T-cell (primary cell): ENCODE measurements at places on chromosomes 3 and 15. TPM values are rescaled to one million over a fixed set of nuclear protein-coding genes. Genes with fewer than 3 reads are reported as not detected.

- no peak for DNase-seq
These were observed 126.8 kb upstream of the CPNE4 start for GRCh38 chr3:132161608-132162007.

C3orf70 gene
- total RNA-seq: not detected

DNA sequence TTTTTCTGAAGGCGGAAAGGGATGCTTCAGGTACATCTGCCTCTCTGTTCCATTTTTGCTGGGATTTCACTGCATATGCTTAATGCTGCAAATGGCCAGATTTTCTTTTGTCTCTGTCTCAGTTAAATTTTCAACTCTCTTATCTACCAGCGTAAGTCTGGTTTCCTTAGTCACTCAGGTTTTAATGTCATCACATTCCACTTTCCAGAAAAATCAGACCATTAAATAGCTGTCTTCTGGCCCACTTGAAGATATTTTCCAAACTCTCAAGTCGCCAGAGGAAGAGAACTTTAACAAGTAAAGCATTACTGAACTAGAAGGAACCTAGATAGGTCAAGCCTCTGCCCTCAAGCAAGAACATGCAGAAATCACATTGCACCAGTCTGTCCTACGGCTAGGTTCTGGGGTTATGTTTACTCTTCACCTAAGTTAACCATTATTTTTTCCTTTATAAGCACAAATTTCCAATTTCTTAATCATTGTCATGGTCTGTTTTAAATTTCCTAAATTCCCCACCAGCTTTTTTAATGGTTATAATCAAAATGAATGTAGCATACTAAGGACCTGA, 26.5 kb downstream of the AVEN start:
- DNase-seq: no peak

GRCh38 chr3:11543948-11544387, 99.7 kb downstream of the VGLL4 start:
- DNase-seq: no peak

DNA sequence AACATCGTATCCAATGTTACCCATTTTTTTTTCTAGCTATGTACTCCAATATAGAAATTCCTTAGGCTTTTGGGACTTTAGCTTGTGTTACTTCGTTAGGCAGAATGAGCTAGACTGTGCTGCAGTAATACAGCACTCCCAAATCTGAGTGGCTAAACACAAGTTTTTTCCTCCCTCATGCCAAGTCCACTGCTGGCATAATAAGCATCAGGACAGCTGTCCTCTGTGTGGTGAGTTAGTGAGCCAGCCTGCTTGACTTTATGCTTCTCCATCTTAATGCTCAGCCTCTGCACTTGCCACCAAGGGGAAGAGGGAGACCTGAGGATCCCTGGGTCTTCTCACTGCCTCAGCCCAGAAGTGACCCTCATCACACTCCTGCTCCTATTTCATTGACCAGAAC, 18.2 kb upstream of the ACOX2 start:
- DNase-seq: no peak

DNA sequence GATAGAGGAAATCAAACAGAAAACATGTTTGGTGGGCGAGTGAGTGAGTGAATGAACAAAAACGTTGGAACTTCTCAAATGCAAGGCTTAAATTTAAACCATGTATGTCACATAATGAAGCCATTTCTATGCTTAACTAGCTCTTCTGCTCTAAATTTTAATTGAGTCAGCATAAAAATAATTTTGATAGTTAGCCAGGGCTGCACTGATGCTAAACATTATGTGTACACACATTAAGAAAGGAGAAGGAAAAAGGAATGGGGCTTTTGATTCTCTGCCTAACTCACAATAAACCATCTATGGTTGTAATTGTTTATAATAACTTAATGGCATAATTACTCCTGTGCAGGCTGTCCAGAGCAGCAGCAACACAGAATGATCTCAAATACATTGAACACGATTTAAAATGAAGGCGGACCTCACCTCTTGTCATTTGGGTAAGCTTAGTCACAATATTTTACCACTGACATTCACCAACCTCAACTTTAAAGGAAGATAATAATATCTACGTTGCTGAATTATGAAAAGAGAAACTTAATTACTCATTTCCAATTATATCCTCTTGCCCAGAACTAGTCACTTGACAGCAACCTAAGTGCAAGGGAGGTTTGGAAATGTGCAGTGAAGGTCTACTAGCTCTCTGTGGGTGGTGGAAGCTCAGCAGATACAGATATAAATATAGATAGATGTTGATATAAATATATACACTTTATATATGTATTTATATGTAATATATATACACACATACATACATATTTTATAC, 318.4 kb upstream of the TRIM42 start:
- DNase-seq: no peak

- no peak for DNase-seq
These were observed 133.1 kb upstream of the UBE2E1 start for GRCh38 chr3:23672628-23673027.

- DNase-seq: no peak
These were observed 3.4 kb upstream of the TPM1 start for GRCh38 chr15:63038926-63039673.

- no peak for DNase-seq
These were observed 7.6 kb upstream of the SLC12A8 start for GRCh38 chr3:125220183-125220582.

GRCh38 chr3:181719991-181720680, 8.4 kb downstream of the SOX2 start:
- no peak for DNase-seq

GRCh38 chr15:41978534-41978933, 6.2 kb upstream of the EHD4 start:
- no peak for DNase-seq

MYL3 gene
- total RNA-seq: not detected

- DNase-seq: no peak
These were observed 124.2 kb downstream of the LIPC start for GRCh38 chr15:58556028-58556361.

INKA1 gene
- 0.73 TPM for total RNA-seq

GRCh38 chr3:101387351-101387750, 67.0 kb upstream of the IMPG2 start:
- DNase-seq: no peak

HEG1 gene
- 27.0 TPM for total RNA-seq

CCR9 gene
- total RNA-seq: 8.1 TPM

DNA sequence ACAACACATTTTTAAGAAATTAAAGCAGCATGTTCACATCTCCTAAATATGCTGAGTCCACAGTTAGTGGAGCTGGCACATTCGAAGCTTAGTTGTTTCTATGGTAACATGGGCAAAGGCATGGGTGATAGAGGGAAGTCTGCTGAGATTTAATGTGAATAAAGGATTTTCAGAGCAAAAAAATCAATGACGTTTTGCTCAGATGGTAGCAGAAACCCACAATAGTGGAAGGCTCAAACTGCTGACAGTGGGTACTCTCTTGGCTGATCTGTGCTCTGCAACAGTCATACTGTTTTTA, 795.1 kb upstream of the ARPP21 start:
- DNase-seq: no peak

DNA sequence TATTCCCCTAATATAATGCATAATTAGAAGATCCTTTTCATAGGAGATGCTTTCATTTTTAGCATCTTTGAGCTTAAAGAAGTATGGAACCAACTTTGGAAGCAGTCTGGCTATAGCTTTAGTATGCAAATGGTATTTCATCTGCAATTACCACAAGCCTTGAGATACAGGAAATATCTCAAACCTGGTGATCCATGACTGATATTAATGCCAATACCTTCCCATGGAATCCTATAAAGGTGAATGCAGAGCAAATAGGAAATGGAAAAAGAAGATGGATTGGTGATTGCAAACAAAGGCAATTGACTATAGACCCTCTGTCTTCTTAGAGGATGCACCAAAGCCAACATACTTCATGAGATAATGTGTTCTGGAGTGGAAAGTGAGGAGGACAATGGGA, 326.4 kb downstream of the KBTBD8 start:
- DNase-seq: no peak

GRCh38 chr3:120622870-120623726, 27.0 kb downstream of the NDUFB4 start:
- no peak for DNase-seq

DNA sequence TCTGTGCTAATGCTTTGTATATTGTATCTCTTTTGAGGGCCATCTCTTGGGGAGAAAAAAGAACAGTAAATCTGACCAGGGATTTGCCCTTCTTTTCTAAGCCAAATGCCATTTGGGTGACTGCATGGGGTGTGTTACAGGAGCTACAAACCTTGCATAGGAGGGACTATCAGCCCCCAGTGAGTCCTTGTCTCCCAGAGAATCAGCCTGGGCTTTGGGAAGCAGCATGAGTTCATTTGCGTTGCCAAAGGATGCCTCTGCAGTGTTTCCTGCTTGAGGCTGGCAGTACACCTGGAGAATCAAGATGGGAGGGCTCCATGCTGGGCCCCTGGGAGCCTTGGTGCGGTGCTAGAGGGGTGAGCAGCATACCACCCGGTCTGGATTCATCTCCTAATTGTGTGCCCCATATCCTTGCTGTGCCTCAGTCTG, 49.6 kb upstream of the POLG start:
- no peak for DNase-seq

GRCh38 chr15:66172324-66172980, 81.1 kb downstream of the MEGF11 start:
- no peak for DNase-seq

DNA sequence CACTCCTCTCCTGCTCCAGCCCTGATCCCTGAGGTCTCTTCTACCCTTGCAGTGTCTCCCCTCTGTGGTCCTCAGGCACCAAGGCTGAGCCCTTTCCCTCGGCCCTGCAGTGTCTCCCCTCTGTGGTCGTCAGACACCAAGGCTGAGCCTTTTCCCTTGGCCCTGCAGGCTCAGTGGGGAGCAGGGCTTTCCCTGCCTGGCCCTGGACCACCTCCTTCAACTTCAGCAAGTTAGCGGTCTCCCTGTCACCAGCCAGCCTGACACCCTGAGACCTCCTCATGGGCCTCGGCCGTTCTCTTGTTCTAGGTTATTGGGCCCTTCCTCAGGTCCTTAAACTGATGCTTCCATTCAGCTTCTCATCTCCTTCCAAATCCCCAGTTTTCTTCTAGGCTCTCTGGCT, 4.3 kb downstream of the NRROS start:
- no peak for DNase-seq

GRCh38 chr15:70172124-70172523, 74.4 kb upstream of the TLE3 start:
- DNase-seq: no peak

GMNC gene
- not detected for total RNA-seq

CASR gene
- not detected for total RNA-seq

- DNase-seq: no peak
These were observed 44.5 kb downstream of the LIMD1 start for GRCh38 chr3:45639044-45639392.

ZNF662 gene
- 7.6 TPM for total RNA-seq

DNA sequence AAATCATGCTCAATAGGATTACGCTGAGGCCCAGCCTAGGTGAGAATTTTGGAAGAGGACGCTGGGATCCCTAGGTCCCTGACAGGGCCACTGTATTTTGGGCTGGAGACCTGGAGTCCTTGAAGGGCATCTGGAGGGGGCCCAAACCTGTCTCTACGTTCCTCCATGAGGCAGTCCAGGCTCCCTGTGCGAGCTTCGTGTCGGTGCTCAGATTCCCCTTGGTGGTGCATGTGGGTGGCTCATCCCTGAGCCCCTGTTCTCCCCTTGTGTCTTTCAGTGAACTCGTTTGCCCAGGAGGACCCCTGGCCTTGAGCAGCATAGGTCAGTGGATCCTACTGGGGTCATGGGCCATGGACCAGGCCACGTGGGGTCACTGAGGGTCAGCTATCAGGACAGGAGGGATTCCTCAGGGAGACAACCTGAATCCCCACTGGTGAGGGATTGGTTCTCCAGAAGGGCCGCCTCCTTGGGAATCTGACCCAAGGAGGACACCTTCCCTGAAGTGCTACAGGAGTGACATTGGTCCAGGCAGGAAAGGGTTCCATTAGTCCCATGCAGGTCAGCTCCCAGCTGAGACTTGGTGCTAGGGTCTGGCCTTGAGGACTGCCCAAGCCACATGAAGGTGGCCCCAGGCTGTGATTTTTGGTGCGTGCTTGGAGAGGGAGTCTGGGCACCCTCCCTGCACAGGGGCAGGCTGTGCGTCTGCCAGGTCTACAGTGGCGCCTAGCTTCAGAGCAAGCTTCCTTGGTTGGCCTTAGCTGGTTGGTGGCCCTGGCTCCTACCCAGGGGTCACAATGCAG, 229.8 kb downstream of the SNRPN start:
- DNase-seq: no peak

ZFYVE19 gene
- 30.8 TPM for total RNA-seq

- peak; percentile 61 for DNase-seq
These were observed 14.5 kb downstream of the RLBP1 start for GRCh38 chr15:89206908-89207331.

GRCh38 chr15:56677271-56677670, 56.0 kb downstream of the ZNF280D start:
- no peak for DNase-seq

DNA sequence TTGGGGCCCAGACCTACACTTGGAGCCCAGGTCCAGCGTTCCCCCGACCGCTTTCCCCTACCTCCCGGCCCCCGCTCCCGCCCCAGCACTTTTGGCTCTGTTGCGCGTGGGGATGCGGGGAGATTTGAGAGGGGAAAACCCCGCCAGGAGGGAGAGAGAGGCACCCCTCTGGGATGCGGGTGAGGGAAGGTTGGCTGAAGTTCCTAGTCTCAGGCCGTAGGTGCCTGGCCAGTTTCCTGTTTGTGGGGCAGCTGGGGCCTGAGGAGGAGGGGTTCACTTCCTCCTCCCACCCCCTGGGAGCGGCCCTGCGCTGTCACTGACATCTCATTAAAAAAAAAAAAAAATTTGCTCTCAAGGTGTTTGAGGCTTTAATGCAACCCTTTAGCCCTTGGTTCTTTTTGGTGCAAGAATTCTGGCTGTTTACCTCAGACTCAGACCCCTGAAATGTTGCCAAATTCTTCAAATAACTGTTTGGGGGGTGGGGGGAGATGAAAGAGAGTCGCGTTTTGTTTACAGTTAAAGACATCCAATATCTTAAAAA, 2.6 kb downstream of the FAM43A start:
- no peak for DNase-seq

GRCh38 chr15:101056366-101057334, 137.5 kb downstream of the LRRK1 start:
- DNase-seq: no peak

DNA sequence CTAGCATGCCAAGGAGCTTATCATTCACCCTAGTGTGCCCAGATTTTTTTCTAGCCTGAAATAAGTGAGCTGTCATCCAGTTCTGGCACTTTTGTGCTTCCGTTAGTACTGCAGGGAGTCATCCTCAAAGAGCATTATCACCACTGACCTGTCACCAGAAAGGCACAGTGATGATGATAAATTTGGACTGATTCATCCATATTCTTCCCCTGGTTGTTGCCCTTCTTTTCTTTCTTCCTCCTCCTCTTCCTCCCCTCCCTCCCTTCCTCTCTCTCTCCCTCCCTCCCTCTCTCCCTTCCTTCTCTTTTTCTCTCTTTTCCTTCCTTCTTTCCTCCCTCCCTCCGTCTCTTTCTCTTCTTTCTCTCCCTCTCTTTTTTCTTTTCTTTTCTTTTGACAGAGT, 21.3 kb downstream of the SLC35G2 start:
- no peak for DNase-seq

NCK1 gene
- 58.0 TPM for total RNA-seq

- no peak for DNase-seq
These were observed 34.8 kb downstream of the EIF4E3 start for GRCh38 chr3:71690341-71690841.
